ENCODE measurements at places on chromosomes 5 and 9.
A peak's percentile ranks its signal among the peaks of the same experiment; 100 is the strongest.

GRCh38 chr5:127766676-127767335 lies 63.6 kb downstream of the CCDC192 start:
- no peak for DNase-seq

GRCh38 chr9:89497257-89497963 lies 503 bp downstream of the SEMA4D start:
- peak; percentile 42 for DNase-seq

- DNase-seq = no peak
Measured at GRCh38 chr9:124297915-124298645, 40.3 kb downstream of the NEK6 start.

- no peak for DNase-seq
Measured at GRCh38 chr5:166342402-166342801, 1949.0 kb upstream of the WWC1 start.

DNA sequence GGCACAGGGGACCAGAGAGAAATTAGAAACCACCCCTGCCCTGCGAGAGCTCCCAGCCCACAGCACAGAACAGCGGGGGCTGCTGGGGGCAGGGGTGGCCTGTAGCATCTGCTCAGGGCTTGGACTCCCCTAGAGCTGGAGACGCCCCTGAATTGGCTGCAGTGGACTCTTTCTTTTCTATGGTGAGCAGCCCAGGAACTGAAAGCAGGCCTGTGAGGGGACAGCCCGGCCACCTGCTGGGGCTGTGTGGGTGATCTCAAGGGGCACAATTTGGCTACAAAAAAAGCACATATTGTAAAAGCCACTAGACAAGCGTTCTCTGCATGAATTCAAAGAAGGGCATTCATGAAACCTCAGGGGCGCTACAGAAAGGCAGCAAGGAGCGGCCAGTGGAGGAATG lies 57.5 kb upstream of the ICE1 start:
- DNase-seq = no peak

DNA sequence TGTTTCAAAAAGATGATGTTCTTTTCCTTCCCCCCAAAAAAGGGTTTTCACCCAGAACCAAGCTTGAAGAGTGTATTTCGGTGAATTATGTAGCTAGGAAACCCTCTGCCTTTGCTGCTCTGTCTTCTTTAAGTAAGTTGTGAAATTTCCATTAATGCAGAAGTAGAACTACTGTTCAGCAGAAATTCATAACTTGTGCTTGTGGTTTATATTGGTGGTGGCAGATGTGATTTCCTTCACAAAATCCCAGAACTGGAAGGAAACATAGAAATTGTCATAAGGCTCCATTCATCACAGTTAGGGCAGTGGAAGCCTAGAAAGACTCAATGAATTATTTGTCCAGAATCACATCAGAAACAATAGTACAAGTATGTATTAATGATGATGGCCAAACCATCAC lies 42.1 kb upstream of the DAB2 start:
- DNase-seq = no peak

DNA sequence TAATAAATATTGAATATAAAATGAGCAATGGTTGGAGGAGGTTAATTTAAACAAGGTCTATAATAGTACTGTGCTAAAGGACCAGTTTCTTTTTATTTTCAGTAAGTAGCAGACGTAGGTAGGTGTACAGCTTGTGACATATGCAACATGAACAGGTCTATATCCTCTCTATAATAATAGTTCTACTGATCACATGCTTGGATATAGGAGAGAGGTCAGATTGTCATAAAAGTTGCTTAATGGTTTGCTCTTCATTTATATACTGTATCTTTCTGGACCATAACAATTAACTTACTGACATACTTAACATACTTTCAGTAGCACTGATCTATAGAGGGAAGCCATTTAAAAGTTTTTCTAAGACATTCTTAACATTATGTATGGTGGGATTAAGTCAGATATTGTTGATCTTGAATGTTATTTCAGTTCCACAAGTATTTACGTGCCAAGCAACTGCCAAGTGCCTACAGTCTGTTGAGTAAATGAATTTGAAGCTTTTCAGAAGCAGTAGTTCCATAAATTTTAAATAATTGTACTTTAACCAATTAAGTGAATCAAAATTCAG lies 68.0 kb downstream of the DENND4C start:
- DNase-seq = no peak

DNA sequence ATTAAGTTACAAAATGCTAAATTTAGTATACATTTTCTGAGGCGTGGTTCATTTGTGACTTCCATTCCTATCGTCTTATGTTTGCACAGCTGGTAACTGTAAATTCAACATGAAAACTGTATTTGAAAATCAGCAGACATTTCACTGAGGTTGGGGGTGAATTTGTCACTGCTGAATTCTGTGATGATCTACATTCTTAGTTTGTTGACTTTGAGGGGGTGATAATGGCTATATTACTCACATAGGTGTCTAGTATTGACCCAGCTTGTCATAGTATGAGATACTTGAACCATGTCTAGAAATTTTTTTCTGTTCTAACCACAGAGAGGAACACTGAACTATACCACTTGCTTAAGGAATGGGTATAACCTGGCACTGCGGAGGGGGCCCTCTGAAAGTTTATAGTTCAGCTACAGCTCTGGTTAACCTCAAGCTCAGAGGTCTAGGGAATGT lies 313.3 kb downstream of the PIK3R1 start:
- DNase-seq = no peak

- DNase-seq = no peak
Measured at GRCh38 chr5:175658299-175659145, 651 bp downstream of the HRH2 start.

DNA sequence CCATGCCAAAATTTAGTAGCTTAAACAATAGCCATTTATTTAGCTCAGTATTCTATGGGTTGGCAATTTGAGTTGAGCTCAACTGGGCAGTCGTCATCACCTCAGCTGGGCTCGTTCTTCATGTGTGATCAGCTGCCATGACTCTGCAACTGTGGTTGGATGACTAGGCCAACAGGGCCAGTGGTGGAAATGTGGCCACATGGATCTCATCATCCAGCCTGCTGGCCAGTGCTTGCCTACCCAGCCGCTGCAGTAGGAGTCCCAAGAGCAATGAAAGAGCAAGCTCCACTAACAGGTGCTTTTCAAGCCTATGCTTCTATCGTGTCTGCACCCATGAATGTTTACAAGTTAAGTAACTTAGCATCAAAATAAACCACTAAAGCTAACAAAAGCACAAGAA lies 158.0 kb downstream of the ATPSCKMT start:
- no peak for DNase-seq

- no peak for DNase-seq
Measured at GRCh38 chr9:128077847-128078503, 9.9 kb downstream of the SLC25A25 start.

DNA sequence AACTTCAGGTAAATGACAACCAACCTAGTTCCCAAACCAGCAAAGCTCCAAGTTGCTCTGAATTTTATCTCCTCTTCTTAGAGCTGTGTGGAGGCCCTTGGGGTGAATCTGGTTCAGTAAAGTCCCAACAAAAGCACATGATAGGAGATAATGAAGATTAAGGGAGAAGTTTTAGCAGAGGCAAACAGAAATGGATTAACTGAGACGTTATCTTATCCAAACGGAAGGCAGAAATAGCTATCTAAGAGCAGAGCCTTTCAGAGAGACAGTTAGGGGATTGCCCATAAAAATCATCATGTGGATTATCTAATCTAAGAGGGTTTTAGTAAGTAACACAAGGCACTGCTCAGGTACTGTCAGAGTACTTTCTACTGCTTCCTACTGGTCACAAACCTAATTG lies 183.9 kb upstream of the ZNF618 start:
- DNase-seq = no peak

DNA sequence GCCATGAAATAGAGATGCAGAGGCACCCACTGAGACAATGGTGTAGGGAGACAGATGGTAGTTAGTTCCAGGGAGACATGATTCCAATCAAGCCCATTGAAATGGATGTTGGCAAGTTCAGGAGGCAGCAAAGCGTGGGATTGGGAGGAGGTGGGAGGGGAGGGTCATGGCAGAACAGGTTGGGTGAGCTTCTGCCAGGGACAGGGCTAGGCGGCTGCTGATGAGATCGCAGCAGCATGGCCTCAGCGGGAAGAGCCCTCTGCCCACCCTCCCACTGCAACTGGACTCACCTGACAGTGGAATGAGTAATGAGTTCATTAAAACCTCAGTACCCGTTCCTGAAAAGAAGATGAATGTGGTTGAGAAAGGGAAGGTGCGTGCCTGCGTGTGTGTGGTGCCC lies 418.2 kb downstream of the CDK5RAP2 start:
- no peak for DNase-seq
